ENCODE measurements at places on chromosomes 2 and 18.

DNA sequence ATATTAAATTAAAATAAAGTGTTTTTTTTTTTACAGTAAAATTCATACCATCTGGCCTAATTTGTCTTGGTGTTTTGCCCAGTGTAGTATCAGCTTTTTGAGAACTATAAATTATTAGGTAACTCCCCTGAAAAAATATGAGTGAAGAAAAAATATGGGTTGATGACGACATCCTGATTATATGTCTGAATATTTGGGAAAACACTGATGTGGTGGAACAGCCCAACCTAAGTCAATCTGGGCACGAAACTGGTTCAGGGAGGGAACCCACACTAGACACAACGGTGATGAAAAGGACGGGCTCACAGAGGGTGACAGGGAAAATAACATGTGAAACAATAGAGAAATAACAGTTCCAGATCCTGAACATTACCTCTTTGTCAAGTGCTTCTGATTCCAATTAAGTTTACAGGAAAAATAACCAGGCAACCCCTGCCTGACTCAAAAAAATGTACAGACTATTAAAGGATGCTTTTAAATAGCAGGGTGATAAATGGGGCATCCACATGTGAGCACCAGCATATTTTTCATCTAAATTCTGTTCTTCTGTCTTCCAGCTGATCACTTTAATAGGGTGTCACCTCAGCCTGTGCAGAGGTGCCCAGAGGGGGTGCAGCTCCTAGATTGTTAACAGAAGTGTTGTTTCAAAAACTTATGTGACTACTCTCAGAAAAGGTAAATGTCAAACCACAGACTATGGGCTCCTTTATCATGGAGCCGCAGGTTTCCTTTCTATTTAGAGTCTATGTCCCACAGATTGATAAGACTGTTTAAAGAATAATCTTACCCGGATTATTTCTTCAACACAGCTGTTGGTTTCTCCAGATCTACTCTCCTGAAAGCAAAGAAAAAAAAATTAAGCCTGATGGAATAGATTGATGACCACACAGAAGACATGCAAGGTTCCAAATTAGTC lies 305.4 kb downstream of the AFF3 start:
- DNase-seq: no peak

DNA sequence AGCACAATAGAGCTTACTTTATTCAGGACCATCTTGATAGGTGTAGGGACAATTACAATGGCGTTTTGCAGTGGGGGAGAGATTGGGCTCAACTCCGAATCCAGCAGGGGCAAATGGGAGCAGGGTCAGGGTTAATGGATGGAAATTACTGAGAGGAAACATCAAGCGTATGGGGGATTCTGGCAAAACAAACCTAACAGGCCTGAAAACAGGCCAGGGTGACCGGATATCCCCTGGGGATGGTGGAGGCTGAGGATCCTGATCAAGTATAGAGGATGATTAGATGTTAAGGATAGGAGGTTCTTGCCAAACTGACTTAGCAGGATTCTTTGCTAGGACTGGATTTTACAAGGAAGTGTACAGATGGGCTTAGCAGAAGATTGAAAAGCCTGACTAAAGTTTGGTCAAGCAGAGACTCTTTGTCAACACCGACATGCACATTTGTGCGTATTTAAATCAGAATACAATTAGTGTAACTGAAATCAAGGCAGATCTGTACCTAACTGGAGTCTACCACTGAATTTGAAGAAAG lies 54.5 kb upstream of the GPR45 start:
- DNase-seq: no peak

DNA sequence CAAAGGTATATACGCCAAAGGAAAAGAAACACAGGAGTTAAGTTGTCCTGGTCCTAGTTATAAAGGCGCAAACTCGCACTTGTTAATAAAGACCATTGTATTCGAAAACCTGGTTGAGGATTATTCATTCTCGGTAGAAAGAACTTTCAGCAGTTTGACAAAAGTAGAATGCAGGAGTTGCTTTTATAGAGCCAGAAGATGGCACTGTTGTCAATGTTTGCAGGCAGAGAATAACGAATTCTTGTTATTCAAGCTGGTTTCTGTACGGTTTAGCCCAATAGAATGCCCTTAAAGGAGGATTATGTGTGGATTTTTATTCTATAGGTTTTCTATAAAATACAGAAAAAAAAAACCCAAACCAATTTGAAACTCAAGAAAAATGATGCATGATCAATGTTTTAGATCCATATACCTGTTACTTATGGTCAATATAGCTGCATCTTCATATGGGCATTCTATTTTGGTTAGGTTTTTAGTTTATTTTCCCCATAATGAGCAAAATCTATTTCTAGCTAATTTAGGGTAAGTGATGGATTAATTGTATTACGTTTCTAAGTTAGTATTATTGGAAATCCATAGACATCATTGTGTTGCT lies 510.3 kb downstream of the PLCL1 start:
- DNase-seq: peak; percentile 71

- DNase-seq: no peak
Observed at GRCh38 chr2:28342081-28342967, 50.3 kb upstream of the FOSL2 start.

DNA sequence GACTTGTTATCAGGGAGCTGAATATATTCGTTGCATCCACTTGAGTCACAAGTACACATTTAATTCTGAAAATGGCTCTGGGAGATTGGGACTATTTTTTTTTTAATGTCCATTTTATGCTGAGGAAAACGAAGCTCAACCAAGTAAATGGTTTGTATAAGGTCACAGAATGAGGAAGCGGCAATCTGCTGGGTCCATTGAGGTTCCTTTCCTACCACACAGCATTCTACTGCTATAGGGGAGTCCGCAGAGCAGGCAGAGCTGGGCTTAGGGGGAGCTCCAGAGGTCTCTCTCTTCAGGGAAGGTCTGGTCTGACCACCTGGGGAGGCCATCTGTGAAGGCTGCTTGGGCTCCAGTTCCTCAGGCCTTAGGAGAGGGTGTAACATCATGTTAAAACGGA lies 77.9 kb downstream of the MCFD2 start:
- DNase-seq: no peak

GRCh38 chr2:148279216-148279615 lies 258.3 kb downstream of the MBD5 start:
- DNase-seq: no peak

- DNase-seq: no peak
Observed at GRCh38 chr2:157363612-157364101, 38.0 kb upstream of the ERMN start.

DNA sequence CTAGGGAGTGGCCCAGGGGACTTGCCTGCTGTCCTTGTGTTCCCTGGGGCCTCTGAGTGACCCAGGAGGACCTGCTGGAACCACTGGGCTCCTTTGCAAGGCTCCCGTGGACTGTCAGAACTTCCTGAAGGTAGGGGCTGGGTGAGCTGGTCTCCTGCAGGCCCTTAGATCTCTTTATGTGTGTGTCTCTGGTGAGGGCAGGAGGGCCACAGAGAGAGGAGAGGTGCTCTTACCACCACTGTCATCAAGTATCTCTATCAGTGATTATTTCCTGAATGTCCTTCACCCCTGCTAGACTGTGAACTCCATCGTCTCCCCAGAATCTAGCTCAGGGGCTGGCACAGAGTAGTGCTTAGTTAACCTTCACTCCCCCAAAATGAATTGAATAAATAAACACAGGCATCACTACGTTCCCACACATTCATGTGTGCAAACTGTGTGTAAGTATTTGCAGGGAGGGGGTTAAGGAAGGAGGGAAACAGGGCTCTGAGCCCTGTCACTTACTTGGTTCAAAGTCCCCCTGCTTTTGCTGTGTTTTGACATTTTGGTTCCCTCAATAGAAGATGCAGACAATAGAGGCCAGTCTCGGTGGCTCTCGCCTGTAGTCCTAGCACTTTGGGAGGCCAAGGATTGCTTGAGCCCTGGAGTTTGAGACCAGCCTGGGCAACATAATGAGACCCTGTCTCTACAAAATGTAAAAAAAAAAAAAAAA lies 100.8 kb upstream of the HAAO start:
- DNase-seq: no peak

- DNase-seq: no peak
Observed at GRCh38 chr2:60502144-60502543, 51.3 kb downstream of the BCL11A start.

GRCh38 chr18:50721006-50721405 lies 98.8 kb downstream of the MRO start:
- peak; percentile 44 for DNase-seq

DNA sequence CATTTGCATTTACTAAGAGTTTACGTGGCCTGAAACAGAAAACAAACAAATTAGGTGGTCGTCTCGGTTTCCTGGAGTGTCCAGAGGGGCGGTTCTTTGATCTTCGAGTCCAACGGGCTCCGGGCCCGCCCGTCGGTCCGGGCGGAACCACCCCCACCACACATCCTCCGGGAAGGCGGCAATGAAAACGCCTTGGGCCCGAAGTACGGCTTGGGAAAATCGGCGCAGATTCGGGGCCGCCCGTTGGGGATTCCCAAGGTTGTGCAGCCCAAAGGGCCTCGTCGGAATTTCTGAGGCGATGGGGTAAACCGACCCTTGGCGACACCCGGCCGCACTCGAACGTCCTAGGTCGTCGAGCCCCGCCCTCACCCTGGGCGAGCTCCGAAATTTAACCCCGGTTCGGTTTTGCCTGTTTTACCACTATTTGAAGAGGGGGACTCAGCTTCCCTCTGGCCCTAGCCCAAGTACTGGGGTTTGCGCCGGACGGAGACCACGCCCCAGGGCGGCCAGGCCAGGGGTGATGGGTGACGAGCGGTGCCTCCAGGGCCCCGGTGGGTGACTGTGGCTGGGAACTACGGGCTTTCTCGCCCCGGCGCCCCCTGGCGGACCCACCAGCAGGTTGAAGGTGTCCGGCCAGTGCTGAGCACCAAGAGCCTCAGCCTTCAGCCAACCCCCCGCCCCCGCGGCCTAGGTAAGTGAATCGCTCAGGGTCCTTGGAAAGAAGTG lies 1.9 kb upstream of the CFAP53 start:
- peak; percentile 23 for DNase-seq

- DNase-seq: no peak
Observed at GRCh38 chr2:241421330-241421729, 65.2 kb downstream of the FARP2 start.

GRCh38 chr2:64114912-64115277 lies 29.3 kb downstream of the PELI1 start:
- DNase-seq: no peak

DNA sequence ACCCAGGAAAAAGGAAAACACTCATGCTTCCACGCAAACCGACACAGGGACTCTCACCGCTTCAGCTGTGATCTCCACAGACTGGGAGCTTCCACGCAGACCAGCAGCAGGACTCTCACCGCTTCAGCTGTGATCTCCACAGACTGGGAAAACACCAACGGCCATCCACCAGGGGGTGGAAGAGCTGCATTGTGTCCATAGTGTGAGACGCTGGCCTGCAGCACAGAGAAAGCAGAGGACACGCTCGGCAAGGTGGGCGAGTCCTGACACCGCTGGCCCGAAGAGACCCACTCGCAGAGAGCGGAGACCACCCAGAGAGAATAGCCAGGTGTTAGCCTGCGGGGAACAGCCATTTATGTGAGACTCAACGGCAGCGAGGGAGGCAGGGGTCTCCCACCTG lies 42.5 kb upstream of the NFATC1 start:
- peak; percentile 16 for DNase-seq

GRCh38 chr2:182784058-182784706 lies 68.1 kb downstream of the DNAJC10 start:
- no peak for DNase-seq

DNA sequence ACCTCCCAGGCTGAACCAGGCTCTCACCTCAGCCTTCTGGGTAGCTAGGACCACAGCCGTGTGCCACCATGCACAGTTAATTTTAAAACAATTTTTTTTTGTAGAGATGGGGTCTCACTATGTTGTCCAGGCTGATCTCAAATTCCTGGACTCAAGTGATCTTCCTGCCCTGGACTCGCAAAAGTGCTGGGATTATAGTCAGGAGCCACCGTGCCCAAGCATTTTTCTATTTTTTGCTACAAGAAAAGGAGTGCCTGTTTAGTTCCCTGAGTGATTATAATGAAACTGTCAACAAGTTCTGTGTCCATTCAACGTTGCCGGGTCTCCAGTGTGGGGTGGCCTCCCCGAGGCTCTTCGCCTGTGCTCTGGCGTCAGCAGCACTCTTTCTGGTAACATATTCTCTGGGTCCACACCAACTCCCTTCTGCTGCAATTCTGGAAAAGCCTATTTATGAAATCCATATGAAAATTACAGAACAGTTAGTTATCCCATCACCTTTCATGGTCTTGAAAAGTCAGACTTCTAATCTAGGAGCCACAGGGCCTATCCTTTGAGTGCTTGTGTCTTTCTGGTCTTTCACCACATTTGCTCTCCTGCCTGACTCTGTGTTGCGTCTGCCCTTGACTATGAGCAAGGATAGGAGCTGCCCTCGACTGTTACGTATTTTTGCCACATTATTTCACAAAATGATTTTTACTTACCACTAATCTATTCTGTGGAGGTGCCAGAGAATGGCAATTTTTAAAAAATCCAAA lies 172.7 kb downstream of the SOCS6 start:
- DNase-seq: peak; percentile 37

- DNase-seq: no peak
Observed at GRCh38 chr18:35376393-35376741, 770 bp downstream of the ZNF396 start.

DNA sequence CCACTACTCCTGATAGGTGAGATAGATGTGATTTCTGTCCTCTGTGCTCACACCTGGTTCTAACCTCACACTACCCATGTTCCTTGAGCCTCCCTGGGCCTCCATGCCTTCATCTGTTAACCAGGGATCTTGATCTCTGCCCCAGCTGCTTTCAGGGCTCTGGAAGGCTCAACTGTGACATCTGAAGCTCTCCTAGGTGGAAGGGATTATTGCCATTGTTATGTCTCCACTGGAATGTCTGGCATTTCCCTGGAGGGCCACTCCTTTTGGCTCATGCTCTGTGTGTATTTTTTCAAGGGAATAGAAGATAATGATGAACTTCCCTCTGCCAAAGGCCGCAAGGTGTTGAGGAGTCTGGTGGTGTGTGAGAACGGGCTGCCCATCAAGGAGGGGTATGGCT lies 41.2 kb downstream of the PCARE start:
- DNase-seq: peak; percentile 23

GRCh38 chr2:235541016-235541415 lies 47.2 kb downstream of the AGAP1 start:
- peak; percentile 42 for DNase-seq

DNA sequence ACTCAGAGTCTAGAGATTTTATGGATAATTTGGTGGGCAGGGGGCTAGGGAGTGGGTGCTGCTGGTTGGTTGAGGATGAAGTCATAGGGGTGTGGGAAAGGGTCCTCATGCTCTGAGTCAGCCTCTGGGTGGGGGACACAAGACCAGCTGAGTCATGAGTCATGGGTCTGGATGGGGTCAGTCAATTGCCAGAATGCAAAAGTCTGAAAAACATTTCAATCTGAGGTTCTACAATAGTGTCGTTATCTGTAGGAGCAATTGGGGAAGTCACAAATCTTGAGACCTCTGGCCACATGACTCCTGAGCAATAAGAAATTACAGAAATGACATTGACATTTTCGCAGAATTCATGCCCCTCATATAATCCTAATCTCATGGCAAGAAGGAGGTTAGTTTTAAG lies 15.1 kb downstream of the NMS start:
- no peak for DNase-seq

GRCh38 chr2:230619491-230619890 lies 93.2 kb upstream of the CAB39 start:
- DNase-seq: no peak
